ENCODE measurements at places on chromosomes 3 and 15. TPM values are rescaled to one million over a fixed set of nuclear protein-coding genes. Genes with fewer than 3 reads are reported as not detected.

Gene RAD51
- 0.68 TPM for total RNA-seq

GRCh38 chr15:37125143-37125542 is 24.8 kb upstream of the MEIS2 start:
- DNase-seq, result no peak

DNA sequence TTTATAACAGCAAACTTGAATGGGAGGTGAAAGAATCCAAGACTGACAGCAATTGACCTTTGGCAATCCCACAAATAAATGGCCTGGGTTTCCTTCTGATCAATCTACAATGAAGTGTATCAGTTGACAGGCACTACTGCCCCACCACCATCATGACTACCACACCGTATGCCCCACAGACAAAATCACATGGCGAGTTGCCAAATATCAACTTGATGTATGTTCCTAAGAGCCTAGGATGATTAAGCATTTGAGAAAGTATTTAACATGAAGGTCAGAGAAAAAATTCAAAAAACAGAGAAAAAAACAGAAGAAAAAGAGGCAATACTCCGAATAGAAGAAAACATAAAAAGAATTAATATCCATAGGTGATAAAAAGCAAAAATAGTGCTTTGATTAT is 215.9 kb upstream of the STAC start:
- DNase-seq, result no peak

DNA sequence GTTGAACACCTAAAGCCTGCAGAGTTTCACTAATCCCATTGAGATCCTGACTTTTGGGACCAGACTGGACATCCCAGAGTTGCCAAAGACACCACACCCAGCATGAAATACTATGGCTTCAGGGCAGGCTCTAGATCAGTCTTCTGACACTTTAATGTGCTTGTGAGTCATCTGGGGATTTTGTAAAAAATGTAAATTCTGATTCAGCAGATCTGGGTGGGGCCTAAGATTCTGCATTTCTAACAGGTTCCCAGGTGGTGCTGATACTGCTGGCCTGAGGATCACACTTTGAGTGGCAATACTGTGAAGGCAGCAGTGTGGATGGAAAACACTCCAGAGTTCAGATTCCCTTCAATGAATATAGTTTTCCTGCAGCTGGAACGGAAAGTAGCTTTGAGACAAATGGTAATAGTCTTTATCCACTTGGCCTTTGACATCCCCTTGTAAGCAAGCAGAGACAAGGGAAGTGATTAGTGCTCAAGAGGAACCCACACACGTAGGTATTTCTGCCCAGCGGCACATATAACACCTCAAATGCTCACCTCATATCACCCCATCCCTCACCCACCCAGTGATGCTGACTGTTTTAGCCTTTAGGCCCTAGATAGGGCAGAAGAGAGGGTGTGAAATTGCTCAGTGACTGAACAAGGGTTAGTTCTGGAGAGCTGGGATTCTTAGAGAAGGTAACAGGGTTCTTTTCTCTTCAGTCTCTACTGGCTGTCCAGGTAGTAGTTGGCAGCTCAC is 51.5 kb upstream of the GSK3B start:
- no peak for DNase-seq

Gene SPTBN5
- total RNA-seq, result 11.9 TPM

- no peak for DNase-seq
Measured at GRCh38 chr3:37885814-37886213, 24.1 kb downstream of the CTDSPL start.

- DNase-seq, result no peak
Measured at GRCh38 chr15:65773386-65774111, 18.5 kb downstream of the DENND4A start.

Gene MYNN
- 18.5 TPM for total RNA-seq

DNA sequence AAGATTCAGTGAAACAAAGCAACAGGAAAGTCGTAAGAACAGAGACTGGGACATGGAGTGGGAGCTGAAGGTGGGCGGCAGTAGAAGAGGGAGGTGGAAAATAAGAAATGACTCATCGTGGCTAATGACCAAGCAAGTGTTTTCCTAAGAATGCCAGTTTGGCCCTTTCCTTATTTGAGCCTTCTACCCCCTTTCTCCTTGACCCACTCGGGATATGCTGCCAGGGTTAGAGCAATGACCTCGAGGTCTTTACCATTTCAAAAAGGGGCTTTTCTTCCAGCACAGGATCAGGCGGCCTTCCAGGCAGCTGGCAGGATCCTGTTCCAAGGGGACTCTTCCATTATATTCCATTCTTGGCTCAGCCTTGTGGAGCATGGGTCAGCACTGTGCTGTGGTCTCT is 241.1 kb downstream of the RYR3 start:
- DNase-seq, result no peak

DNA sequence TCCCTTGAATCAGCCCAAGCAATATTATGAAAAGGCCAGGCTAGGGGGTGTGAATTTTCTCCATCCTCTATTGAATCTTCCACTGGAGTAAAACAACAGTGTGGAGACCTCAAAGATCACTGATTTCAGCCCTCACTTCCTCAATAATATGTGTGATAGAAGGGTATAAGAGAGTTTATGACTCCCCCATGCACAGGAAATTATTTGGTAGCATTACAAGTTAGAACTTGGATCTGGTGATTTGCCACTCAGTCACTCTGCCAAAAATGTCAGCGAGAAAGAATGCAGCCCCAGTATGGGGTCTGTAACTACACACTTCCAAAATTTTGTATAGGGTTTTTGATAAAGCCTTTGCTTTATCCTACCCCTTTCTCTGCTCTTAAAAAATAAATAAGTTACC is 81.0 kb upstream of the KCNMB2 start:
- DNase-seq, result no peak

Gene ACKR2
- 17.2 TPM for total RNA-seq

DNA sequence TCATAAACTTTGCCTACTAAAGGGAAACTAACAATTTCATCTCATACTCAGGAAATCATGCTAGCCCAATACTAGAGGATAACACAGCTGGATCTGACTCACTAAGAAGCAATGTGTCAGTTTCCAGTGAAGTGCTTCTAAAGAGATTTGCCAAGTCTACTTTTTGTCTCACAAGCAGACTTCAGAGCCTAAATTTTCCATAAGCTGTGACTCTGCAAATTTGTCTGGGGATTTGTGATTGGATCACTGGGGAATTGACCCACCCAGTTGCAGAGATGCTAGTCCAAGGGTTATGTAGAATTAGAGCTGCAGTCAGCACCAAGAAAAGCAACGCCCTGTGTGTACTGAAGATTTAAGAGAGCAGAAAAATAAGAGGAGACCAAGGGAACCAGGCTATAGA is 647.1 kb downstream of the NTRK3 start:
- no peak for DNase-seq

Gene ACKR4
- 10.4 TPM for total RNA-seq

DNA sequence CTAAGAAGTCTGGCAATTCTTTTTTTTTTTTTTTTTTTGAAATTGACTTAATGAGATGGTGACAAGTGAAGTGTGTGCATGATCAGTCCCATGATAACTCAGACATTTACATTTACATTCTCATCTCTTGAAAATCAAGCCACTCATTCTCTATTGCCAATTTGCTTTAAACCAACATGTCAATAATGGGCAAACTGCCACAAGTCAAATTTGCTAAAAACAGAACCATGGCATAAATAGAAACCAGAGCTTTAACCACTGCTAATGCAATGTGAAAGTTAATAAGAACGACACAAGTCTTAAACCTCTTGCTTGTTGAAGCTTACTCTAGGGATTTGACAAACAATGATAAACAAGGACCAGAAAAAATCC is 12.0 kb upstream of the COL8A1 start:
- DNase-seq, result no peak

- no peak for DNase-seq
Measured at GRCh38 chr3:30988769-30989168, 94.3 kb upstream of the GADL1 start.

DNA sequence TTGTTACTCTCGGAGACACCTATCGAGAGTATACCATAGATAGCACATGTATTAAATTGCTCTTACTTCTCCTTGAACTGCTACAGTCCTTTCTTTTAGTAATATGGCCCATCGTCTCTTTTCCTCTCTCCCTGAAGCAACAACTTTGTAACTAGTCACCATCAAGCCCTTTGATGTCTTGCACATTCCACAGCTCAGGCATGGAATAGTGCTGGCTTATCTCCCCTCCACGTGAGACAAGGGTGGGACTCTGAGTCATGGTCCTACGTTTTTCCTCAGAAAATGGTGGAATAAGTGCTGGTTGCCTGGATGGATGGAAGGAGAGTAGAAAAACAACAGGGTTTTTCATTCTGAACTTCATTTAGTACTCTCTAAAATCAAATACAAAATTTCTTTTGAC is 163.3 kb upstream of the MBNL1 start:
- no peak for DNase-seq

GRCh38 chr3:54045061-54045815 is 77.1 kb upstream of the CACNA2D3 start:
- DNase-seq, result no peak

Data from ureter (tissue), 1 donor.